ENCODE measurements at places on chromosomes 7 and 10.

GRCh38 chr10:109022417-109023049 lies 900.8 kb downstream of the XPNPEP1 start:
- no peaks in the 10 kb centered on the region for H3K36me3 ChIP-seq
- H3K27me3 ChIP-seq = no peaks in the 10 kb centered on the region
- DNase-seq = no peak
- no peaks in the 10 kb centered on the region for H3K4me1 ChIP-seq
- H3K4me3 ChIP-seq = no peak overlapping the region

GRCh38 chr10:111077785-111078504 lies 1.1 kb downstream of the ADRA2A start:
- no peaks in the 10 kb centered on the region for H3K36me3 ChIP-seq
- no peaks in the 10 kb centered on the region for H3K4me1 ChIP-seq
- DNase-seq = no peak
- H3K27ac ChIP-seq = no peak overlapping the region

GRCh38 chr10:32347363-32348022 lies 535 bp upstream of the EPC1 start:
- H3K4me3 ChIP-seq = peak overlapping the region; percentile 72
- peaks cover 28% of the 10 kb centered on the region for H3K36me3 ChIP-seq
- H3K27me3 ChIP-seq = no peaks in the 10 kb centered on the region
- H3K4me1 ChIP-seq = peaks cover 35% of the 10 kb centered on the region
- peak overlapping the region; percentile 100 for H3K27ac ChIP-seq

DNA sequence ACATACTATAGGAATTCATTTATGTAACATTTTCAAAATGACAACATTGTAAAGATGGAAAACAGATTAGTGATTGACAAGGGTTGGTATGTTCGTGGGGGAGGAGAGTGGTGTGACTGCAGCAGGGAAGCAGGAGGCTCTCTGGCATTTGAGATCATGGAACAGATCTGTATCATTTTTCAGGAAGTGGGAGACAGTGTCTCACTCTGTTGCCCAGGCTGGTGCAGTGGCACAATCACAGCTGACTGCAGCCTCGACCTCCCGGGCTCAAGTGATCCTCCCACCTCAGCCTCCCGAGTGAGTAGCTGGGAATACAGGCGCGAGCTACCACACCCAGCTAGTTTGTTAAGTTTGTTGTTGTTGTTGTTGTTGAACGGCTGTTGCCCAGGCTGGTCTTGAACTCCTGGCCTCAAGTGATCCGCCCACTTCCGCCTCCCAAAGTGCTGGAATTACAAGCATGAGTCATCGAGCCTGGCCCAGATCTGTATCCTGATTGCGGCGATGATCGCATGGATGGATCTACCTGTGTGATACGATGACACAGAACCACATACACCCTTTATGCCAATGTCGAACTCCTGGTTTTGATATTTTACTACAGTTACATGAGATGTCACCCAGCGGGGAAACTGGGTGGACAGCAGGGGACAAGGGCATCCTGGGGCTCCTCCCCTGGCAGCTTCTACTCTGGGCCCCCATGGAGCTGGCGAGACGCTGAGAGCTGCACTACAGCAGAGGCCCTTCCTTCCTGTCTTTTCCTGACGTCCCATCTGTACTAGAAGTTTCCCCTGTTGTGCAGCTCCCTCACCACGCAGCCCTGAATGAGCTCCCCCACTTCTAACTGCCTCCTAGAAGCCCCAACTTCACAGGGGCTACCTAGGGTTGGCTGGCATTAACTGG lies 12.3 kb upstream of the CYTH3 start:
- H3K36me3 ChIP-seq = no peaks in the 10 kb centered on the region
- H3K4me3 ChIP-seq = no peak overlapping the region
- H3K27ac ChIP-seq = no peak overlapping the region
- H3K4me1 ChIP-seq = no peaks in the 10 kb centered on the region
- no peak for DNase-seq
- H3K27me3 ChIP-seq = no peaks in the 10 kb centered on the region

DNA sequence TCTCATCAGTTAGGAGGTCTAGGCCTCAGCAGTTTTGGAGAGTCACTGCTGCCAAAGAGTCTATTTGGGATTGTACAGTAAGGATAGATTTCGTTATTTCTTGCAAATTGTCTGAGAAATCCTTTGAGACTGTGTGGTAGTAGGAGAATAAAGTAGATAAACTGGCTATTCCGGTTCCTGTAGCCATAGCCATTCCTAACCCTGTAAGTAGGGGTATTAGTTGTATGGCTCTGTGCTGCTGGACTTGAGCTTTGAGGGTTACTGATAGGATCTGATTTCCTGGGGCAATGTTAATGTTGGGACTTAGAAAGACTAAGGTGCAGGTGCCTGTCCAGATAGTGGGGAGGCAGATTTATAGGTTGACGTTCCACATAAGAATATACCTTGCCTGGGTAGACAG lies 36.1 kb upstream of the ZNF138 start:
- H3K36me3 ChIP-seq = no peaks in the 10 kb centered on the region
- DNase-seq = no peak
- H3K4me3 ChIP-seq = no peak overlapping the region
- H3K27me3 ChIP-seq = no peaks in the 10 kb centered on the region
- H3K4me1 ChIP-seq = peaks cover 12% of the 10 kb centered on the region

DNA sequence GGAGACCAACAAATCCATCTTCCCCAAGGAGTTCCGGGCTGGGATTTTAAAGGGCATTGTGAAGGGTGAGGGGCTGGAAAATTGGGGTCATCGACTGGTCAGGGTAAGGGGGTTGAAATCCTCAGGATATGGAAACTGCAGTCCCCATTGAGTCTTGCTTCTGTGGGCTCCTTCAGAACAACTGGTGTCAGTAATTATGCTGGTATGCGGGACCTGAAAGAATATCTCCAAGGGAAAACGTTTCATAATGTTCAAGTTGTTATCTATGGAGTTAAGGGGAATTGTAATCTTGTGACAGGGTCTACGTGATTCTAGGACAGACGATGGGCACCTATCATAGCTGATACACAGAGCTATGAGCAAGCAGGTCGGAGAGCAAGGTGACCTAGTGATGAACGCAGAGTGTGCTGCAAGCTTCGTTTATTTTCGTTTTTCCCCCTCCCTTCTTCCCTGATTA lies 494 bp upstream of the RHBDD2 start:
- peak overlapping the region; percentile 70 for H3K27ac ChIP-seq
- no peak for DNase-seq
- peaks cover 31% of the 10 kb centered on the region for H3K36me3 ChIP-seq
- peaks cover 23% of the 10 kb centered on the region for H3K4me1 ChIP-seq

DNA sequence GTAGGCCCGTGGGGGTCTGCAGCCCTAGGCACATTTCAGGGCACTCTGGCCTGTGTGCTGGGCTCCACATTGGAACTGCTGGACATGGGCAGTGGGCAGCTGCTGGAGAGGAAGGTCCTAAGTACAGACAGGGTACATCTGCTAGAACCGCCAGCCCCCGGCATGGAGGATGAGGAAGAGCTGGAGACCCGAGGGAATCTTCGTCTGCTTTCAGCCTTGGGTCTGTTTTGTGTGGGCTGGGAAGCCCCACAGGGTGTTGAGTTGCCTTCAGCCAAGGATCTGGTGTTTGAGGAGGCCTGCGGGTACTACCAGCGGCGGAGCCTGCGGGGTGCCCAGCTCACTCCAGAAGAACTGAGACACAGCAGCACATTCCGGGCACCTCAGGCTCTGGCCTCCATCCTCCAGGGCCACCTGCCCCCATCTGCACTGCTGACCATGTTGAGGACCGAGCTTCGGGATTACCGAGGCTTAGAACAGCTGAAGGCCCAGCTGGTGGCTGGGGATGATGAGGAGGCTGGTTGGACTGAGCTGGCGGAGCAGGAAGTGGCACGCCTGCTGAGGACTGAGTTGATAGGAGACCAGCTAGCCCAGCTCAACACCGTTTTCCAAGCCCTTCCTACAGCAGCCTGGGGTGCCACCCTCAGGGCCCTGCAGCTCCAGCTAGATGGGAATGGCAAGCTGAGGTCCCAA lies 1.4 kb downstream of the HPS6 start:
- H3K4me1 ChIP-seq = peaks cover 31% of the 10 kb centered on the region
- H3K27ac ChIP-seq = peak overlapping the region; percentile 71
- peak overlapping the region; percentile 90 for H3K4me3 ChIP-seq
- DNase-seq = no peak
- H3K36me3 ChIP-seq = peaks cover 22% of the 10 kb centered on the region

GRCh38 chr7:16785846-16786245 lies 19.0 kb downstream of the AGR2 start:
- no peaks in the 10 kb centered on the region for H3K27me3 ChIP-seq
- no peak overlapping the region for H3K4me3 ChIP-seq
- no peaks in the 10 kb centered on the region for H3K4me1 ChIP-seq
- no peak for DNase-seq
- no peaks in the 10 kb centered on the region for H3K36me3 ChIP-seq

- DNase-seq = no peak
- no peak overlapping the region for H3K4me3 ChIP-seq
- H3K36me3 ChIP-seq = no peaks in the 10 kb centered on the region
- no peak overlapping the region for H3K27ac ChIP-seq
Measured at GRCh38 chr10:33547976-33548375, 213.5 kb upstream of the NRP1 start.

All from DND-41 (cell line).